ENCODE measurements at places on chromosomes 3 and 15. TPM values are rescaled to one million over a fixed set of nuclear protein-coding genes. Genes with fewer than 3 reads are reported as not detected.
A peak's percentile ranks its signal among the peaks of the same experiment; 100 is the strongest.

GRCh38 chr3:181929501-181929900 lies 217.8 kb downstream of the SOX2 start:
- no peak for DNase-seq

Gene STRA6
- total RNA-seq, result not detected

Gene CRYBG3
- total RNA-seq, result 2.3 TPM

DNA sequence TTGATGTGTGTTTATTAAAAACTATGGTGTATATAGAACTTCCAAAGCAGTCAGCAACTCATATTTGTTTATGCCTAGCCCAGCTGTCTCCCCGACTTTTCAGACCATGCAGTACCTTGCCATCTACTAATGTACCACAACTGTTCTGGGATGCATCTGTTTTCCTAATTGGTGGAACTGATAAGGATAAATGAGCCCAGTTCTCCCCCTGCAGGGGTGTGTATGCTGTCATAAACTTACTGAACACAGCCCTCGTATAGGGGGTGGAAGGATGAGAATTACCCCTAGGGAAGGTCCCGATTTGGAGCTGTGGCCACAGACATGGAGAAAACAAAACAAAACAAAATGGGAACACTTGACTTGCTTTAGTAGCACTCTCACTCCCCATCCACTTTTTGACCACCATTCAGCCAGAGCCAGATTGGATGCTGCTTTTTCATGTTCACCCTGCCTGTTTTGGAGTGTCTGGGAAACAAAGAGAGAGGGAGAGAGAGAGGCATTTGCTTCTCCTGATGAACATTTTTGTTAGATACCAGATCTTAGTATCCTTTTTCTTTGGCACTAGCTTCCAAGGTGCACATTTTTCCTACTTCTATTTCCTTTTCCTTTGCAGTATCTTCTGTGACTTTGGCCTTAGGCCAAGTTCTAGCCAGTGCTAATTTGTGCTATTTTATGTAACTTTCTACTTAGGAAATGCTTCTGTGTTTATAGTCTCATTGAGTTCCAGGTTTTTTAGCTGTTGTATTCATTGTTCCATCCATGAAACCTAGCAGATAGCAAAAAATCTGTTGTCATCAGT lies 29.1 kb downstream of the CADM2 start:
- DNase-seq, result no peak

DNA sequence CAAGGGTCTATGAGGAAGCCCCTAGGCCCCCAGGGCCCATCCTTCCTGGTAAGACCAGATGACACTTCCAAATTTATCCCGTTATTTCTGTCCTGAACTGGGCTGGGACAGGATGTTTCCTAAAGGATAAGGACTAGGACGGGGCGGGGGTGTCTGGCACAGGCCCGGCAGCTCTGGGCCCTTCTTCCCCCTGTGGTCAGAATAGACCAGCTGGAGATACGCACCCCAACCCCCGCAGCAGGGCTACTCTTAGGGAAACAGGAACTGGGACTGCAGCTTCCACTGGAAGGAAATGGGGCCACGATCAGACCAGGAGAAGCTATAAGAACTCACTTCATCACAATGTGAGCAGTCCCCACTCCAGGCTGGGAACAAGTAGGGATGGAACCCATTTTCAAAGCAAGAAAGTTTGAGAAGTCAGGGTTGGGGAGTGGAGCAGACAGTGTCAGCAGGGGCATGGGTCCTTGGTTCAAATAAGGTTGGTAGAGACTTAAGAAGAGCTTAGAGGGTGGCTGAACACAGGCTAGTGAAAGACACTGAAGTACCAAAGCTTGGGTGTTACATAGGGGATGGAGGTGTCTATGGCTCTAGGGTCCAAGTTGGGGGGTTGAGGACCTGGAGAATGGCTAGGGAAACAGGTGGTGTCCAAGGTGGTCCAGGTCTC lies 1.1 kb downstream of the NCKIPSD start:
- DNase-seq, result no peak

DNA sequence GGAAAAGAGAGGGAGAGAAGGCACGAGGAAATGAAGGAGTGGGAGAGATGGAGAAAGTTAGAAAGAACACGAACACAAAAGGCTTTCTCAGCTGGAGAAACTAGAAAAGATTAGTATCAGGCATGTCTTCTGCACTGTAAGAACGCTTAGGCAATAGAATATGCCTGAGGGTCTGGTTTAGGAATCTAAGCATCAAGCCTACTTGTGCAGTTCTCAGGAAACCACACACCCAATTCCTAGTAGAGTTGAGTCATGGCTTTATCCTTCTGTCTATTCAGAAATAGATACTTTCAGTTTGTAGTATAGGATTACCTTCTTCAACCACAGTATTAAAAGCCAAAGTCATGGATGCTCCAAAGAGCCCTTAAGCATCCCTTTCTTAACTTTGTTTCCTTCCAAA lies 969.4 kb downstream of the NTRK3 start:
- DNase-seq, result no peak

DNA sequence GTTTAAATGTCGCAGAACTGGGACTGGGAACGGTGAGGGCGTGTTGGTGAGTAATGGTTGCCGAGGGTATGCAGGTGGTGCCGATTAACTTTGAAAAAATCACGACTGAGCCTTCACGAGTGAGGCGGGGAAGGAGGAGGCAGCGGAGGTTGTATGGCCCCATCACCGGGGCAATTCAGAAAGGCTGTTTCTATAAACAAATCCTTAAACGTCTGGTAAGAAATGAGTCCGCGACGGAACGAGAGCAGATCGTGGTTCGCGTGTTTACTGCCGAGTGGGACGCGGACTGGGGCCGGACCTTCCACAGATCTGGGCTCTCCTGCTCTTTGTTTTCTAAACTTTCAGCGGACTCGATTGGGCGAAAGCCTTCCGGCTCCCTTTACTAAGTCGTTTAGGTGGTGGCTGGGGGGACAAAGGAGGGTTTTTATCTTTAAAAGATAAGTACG lies 2.7 kb downstream of the IGF1R start:
- peak; percentile 35 for DNase-seq

Gene CLSTN2
- 0.03 TPM for total RNA-seq

Measured in activated T-cell treated with anti-CD3 and anti-CD28 coated beads, Interleukin-2, amount 50 U/mL, for 4 hours (primary cell).